Regular cardiac myocyte (primary cell): ENCODE measurements at places on chromosomes 2 and 18. TPM values are rescaled to one million over a fixed set of nuclear protein-coding genes. Genes with fewer than 3 reads are reported as not detected.

NAT8 gene
- not detected in 2 replicates for total RNA-seq

GATA6 gene
- total RNA-seq = 16.5 and 35.0 TPM in 2 replicates

EPG5 gene
- total RNA-seq = 58.5 and 67.4 TPM in 2 replicates

RAB6C gene
- total RNA-seq = under 0.01 TPM in 1 of 2 replicates, not detected in the other

LCT gene
- total RNA-seq = under 0.01 TPM in 1 of 2 replicates, not detected in the other

NETO1 gene
- not detected in 2 replicates for total RNA-seq

SP9 gene
- total RNA-seq = not detected in 2 replicates

MSTN gene
- total RNA-seq = 0.56 TPM in 1 of 2 replicates, not detected in the other
